Stimulated activated CD4-positive, alpha-beta T cell treated with anti-CD3 and anti-CD28 coated beads, Interleukin-12 subunit alpha, Interleukin-12 subunit beta, amount 100 ng/mL, for 48 hours (primary cell): ENCODE measurements at places on chromosomes 1 and 21.
A peak's percentile ranks its signal among the peaks of the same experiment; 100 is the strongest.

DNA sequence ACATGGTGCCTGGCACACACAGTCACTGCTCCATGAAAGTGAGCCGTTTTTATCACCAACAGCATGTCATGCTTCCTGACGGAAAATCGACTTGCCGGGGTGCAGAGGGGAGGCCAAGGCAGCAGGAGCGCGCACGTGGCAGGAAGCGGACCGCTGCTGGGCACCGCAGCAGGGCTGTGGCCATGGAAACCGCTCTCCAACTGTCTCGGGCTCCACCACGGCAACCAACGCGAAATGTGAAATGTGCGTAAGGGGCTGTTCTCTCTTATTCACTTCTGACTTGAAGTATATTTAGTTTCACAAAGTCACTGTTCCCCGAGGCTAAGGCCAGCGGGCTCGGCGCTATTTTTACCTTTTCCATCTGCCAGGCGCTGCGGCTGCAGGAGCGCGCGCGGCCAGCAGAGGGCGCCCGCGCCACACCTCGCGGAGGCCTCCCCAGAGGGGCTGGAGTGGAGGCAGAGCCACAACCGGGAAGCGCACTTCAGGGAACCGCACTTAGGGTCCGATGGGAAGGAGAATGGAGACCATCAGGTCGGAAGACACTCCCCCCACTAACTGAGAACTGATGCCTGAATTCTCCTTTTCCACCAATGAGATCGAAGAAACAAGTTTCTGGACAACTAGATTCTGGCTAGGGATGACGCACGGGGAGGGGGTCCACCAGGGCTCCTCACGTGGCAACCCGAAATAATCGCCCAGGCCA, 19.7 kb downstream of the RCC2 start:
- DNase-seq = peak; percentile 52

GRCh38 chr1:199226163-199226562, 587.3 kb downstream of the PTPRC start:
- DNase-seq = no peak

DNA sequence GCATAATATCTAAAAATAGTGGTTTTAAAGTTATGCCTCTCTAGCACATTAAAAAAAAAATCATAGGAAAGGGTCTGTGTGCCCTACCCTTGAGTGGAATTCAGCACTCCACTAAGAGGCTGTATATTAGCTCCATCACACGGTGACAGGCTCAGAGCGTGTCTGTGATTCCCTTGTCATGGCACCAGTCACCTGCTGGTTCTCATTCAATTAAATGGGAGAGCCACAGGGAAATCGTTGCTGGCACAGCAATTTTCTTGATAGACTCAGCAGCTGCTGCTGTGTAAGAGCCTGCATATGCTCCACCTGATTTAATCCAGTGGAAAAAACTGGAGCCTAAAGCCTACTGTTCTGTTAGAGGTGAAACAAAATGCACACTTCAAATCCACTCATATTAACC, 9.5 kb downstream of the ATP6V1G3 start:
- DNase-seq = no peak

GRCh38 chr1:162596514-162597170, 35.1 kb downstream of the UAP1 start:
- no peak for DNase-seq

DNA sequence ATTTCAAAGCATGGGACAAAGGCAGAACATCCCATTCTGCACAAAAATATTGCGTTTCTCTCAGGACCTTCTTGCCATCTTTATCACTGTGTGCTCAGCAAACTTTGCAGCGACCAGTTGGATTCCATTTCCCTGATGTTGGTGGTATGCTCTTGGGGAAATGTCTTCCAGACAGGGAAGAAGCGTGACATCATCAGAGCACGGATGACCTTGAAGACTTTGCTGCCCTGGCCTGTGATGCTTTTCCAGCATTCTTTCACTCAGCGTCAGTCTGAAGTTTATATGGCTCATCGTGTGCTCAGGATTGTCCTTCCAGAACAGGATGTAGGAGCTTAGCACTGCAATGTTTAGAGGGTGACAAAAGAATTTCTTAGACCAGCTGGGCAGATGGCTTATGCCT, 131.4 kb upstream of the F3 start:
- DNase-seq = no peak

DNA sequence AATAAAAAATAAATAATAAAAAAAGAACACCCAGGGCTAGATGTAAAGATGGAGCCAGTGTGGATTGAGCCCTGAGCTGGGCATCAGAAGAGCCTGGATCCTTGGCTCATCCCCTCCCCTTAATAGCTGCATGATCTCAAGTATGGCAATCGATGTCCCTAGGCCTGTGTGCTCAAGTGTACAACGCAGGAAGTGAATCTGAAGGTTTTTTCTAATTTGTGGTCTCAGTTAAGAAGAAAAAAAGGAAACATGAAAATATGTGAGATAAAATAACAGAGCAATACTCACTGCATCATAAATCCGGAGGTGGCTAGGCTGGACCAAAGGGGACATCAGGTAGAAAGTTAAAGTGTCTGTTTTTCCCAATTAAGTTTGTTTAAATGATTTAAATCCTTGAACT, 47.3 kb upstream of the SLC44A3 start:
- no peak for DNase-seq

DNA sequence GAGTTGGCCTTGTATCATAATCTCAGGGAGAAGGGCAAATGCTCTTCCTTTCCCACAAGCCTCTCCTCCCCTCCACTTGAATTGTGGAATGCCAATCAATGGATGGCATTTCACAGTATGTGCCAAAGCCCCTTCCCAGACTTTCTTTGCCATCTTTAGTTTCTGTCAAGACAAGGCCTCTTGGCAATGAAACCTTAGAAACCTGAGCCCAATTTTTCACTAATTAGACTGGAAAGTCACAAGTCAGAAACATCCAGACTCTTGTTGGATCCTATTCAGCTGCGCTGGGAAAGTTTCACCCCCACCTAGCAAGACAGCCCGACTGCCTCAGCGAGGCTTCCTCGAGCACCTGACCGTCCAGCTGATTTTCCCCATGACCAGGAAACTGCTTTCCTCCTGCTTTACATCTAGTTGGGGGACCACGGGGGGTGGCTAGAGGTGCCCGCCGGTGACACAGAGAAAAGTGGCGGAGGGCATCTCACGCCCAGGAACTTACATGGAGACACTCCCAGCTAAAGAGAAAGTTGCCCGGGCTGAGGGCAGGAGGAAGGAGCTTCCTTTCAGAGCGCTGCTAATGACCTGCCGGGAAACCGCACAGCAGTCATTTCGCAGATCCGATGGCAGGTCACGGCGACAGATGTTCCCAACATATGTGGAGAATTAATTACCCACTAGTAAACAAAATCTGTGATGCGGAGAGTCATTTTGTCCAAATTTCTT, 302.6 kb upstream of the RRP15 start:
- no peak for DNase-seq

- no peak for DNase-seq
Observed at GRCh38 chr1:14217384-14217783, 381.1 kb upstream of the KAZN start.

DNA sequence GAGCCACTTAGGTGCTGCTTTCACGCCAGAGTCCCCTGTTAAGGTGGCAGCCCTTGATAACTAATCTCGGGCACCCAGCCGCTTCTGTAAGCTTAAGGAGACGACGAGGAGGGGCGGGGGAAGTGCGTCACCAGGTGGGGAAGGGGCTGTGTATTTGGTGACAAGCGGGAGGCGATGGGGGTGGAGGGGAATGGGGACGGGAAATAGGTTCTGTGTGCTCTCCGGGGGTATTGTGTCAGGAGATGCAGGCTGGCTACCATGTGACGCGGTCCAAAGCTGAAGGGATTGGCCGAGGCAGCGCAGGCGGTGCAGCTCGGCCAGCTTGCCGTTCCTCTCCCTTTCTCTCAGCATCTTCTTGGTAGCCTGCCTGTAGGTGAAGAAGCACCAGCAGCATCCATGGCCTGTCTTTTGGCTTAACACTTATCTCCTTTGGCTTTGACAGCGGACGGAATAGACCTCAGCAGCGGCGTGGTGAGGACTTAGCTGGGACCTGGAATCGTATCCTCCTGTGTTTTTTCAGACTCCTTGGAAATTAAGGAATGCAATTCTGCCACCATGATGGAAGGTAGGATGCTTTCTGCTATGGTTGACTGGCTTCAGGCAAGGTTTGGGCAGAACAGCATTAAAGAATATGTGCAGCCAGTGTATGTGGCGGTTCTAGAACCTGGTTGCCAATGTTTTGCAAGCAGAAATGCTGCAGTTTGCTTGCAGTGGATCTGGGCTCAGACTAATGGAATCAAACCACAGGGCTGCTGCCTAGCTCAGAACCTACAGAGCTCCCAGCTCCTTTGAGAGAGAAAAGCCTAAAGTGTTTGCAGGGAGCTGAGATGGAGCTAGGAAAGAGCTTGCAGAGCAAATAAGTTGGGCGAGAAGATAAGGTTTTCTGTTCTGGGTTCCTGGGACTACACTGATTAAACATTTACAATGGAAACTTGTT, at the start of gene SGIP1:
TSS of gene SGIP1 (plus strand) at position 350 of the 937 bp plus-strand sequence. CDS start at position 556, 206 bp downstream.
- no peak for DNase-seq

GRCh38 chr21:41817228-41817627, 50.4 kb upstream of the RIPK4 start:
- peak; percentile 9 for DNase-seq

DNA sequence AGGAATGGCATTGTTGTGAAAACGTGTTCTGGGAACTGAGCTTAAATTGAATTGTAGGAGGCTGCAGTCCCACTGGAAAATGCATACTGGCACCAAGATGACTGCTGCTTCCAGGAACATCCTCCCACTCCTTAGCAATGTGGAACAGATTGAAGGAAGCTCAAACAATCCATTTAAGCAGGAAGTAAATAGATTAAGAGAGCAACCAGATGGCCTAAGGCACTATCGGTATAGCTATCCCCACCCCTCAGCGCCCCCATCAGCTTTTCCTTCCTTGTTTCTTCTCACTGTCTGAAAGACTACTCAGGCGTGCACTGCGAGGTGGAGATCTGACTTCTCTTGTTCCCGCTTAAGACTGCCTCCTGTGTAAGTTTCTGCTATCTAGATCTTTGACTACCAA, 4.0 kb upstream of the IFI16 start:
- no peak for DNase-seq

DNA sequence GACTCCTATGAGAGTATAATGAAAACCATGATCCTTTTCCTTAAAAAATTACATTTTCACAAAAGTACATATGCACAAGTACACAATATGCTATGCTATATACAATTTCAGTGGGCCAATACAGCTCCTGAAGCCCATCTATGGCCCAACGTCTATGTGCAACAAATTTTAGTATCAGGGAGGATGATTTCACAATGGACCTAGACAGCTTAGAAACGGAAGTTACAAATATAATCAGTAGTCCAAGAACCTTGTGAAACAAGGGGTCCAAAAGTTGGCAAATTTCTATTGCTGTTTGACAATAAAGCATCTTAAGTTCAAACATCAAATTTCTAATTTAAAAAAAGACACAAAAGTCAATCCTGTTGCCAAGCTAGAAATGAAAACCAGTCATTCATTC, 87.0 kb downstream of the DPYD start:
- DNase-seq = no peak

DNA sequence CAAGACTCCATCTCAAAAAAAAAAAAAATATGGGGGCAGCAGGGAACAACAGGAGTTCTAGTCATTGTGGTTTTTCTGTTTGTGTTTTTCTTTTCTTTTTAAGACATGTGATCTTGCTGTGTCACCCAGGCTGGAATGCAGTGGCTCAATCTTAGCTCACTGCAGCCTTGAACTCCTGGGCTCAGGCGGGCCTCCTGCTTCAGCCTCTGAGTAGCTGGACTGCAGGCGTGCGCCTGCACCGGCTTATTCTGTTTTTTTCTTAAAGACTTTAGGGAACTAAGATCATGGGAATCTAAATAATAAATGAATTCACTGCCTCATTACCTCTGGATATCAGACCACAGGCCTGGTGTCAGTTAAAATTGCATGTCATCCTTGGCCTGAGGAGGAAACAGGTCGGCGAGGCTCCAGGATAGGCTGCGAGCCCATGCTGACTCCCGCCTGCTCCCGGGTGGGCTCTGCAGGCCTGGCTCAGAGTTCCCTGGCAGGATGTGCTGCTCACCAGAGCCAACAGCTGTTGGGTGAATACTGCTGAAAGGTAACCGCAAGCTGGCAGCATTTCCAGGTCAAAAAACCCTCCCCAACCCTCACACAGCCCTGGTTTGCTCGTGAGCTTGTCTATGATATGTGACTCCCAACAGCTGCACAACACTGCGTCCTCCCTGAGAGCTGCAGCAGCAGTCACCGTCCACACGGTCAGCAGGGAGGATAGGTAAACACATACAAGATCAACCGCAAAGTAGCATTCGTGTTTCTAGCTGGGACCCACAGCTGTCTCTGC, 58.1 kb downstream of the SCCPDH start:
- DNase-seq = no peak

- no peak for DNase-seq
Observed at GRCh38 chr1:33272930-33273329, 16.6 kb downstream of the ZNF362 start.

- no peak for DNase-seq
Observed at GRCh38 chr1:85447006-85447943, 17.7 kb downstream of the DDAH1 start.

- no peak for DNase-seq
Observed at GRCh38 chr1:31814631-31815306, 1.1 kb downstream of the SPOCD1 start.

GRCh38 chr1:52145137-52145536, 3.2 kb downstream of the ZFYVE9 start:
- DNase-seq = no peak

GRCh38 chr1:40185951-40186864, 25.0 kb downstream of the RLF start:
- peak; percentile 54 for DNase-seq

DNA sequence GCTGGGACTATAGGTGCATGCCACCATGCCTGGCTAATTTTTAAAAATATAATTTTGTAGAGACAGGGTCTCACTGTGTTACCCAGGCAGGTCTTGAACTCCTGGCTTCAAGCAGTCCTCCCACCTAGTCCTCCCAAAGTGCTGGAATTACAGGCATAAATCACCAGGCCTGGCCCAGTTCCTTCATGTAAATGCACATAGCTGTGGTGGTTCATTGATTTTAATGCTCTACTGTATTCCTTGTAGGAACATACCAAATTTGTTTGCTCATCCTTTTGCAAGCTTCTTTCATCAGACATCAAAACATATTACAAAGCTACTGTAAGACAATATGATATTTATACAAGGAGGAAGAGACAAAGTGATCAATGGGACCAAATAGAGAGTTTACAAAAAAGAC, 237.5 kb upstream of the ESRRG start:
- no peak for DNase-seq

DNA sequence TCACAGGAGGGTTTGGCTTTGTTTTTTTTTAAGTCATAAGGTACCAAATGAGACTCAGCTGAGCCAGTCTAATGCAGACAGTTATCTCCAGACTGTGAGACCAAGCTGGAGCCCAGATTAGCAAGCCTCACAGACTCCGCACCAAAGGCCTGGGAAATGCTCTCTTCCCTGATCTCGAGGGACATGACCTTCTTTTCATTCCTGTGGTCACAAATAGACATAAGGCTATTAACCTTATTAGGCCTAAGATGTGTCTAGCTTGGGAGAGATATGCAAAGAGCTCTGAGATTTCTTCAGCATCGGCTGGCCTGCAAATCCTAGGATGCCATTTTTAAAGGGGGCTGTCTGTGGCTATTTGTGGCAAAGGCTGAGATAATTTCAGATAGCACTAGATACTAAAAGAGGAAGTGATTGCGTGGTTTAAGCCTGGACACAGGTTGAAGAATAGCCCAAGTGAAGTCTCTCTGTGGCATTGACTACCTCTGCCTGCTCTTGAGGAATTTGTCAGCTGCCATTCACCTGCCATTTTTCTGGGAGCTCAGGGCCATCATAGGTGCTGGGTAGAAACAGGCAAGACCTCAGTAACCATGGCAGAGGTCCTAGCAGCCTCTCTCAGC, 301.3 kb downstream of the SIPA1L2 start:
- no peak for DNase-seq

- no peak for DNase-seq
Observed at GRCh38 chr1:111958851-111959250, 30.6 kb downstream of the KCND3 start.

- no peak for DNase-seq
Observed at GRCh38 chr1:240464099-240464498, 147.9 kb downstream of the GREM2 start.
